Right ventricle myocardium inferior (tissue), 1 donor: ENCODE measurements at places on chromosomes 1 and 21. TPM values are rescaled to one million over a fixed set of nuclear protein-coding genes. Genes with fewer than 3 reads are reported as not detected.

Gene PTPN22
- 0.43 TPM for total RNA-seq

Gene NTRK1
- total RNA-seq, result 2.4 TPM

Gene OLFM3
- total RNA-seq, result not detected

Gene EXTL1
- total RNA-seq, result 11.2 TPM

Gene FAM72B
- 0.43 TPM for total RNA-seq

Gene PPFIA4
- 22.2 TPM for total RNA-seq

Gene SRM
- 54.0 TPM for total RNA-seq

Gene LCE1C
- not detected for total RNA-seq

Gene WNT3A
- not detected for total RNA-seq

Gene CELA2A
- not detected for total RNA-seq

Gene PTGS2
- total RNA-seq, result 0.32 TPM

Gene NFIA
- 97.6 TPM for total RNA-seq

Gene KCNA3
- total RNA-seq, result 0.38 TPM

Gene AUNIP
- total RNA-seq, result not detected

Gene PCP4
- 5.4 TPM for total RNA-seq

Gene SH3BGR
- 159 TPM for total RNA-seq

Gene OR6N1
- total RNA-seq, result not detected

Gene NAV1
- 69.0 TPM for total RNA-seq

Gene EDN2
- total RNA-seq, result not detected

Gene SYNC
- 24.7 TPM for total RNA-seq

Gene TIE1
- total RNA-seq, result 22.2 TPM

Gene NOS1AP
- total RNA-seq, result 3.5 TPM

Gene OVAAL
- 2.0 TPM for total RNA-seq

Gene FCER1G
- 38.3 TPM for total RNA-seq

Gene DPT
- 42.0 TPM for total RNA-seq

Gene RAB3GAP2
- total RNA-seq, result 22.1 TPM

Gene DNAJC6
- 2.0 TPM for total RNA-seq

Gene AZIN2
- 2.1 TPM for total RNA-seq

Gene LHX8
- not detected for total RNA-seq

Gene ADCY10
- total RNA-seq, result not detected

Gene LCE3A
- not detected for total RNA-seq

Gene ZNF593OS
- not detected for total RNA-seq

Gene IGFN1
- total RNA-seq, result not detected

Gene PLA2G2F
- not detected for total RNA-seq

Gene ACOT7
- 9.8 TPM for total RNA-seq
